ENCODE measurements at places on chromosomes 3 and 15.

- DNase-seq: peak; percentile 37
These were observed 99.7 kb downstream of the RARB start for GRCh38 chr3:25527801-25528200.

DNA sequence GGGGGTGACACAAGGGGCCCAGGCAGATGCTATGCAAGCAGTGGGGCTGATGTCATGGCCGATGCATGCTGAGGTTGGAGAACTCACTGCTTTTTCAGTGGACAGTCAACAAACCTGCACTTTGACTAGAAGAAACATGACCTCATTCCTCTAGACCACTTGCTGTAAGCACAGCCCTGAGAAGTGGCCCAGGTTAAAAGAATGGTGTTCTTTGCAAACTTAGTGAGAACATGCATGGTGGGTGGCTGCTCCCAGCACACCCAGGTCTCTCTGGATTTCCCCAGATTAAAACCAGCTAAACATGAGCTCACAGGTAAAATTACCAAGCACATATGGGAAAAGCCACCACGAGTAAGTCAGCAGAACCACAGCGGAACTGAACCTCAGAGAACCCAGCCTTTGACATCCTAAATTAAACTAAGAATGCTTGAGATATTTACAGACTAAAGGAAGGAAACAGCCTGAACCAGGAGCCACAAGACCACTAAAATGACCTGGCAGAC is 15.5 kb downstream of the DLEC1 start:
- no peak for DNase-seq

DNA sequence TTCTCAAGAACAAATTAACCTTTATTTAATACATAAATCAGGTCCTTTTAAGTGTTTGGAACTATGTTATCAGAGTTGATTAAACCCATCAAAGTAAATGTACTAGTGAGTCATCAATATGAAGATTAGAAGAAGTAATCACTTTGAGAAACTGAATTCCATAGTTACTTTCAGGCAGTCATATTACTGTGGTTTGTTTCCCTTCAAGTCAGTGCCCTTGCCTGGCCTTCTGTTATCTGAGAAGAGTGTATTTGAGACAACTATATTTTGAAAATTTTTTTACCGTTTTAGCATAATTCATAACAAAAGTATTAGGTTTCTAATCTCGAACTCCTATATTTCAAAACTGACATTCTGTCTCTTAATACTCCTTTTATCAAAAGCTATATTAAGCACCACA is 73.6 kb downstream of the GMPS start:
- DNase-seq: no peak

- no peak for DNase-seq
These were observed 17.1 kb upstream of the ABI3BP start for GRCh38 chr3:101010296-101010695.

GRCh38 chr15:90419738-90420406 is 31.8 kb downstream of the IQGAP1 start:
- no peak for DNase-seq

DNA sequence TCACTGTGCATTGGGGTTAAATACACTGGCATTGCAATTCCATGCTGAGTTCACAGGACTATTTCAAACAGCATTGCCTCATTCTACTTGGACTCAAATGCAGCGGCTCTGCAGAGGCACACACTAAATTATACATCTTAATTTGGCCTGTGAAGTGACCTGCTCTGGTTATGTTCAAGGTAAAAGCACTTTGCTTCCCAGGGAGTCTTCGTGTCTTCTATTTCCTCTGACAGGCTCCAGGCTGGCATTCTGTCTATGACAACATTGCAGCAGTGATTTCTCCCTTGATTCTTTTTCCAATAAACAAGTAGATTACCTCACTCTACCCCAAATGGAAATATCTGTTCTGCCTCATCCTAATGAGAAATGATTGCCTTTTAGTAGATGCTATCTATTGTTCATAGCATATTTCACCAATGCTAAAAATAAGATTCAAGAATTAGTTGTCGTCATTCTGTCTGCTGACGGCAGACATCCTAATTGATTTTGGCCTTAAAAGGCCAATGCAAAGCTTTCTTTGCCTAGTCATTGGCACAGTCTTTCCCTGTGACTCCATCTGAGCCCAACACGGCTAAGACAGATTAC is 33.8 kb downstream of the FMN1 start:
- no peak for DNase-seq

DNA sequence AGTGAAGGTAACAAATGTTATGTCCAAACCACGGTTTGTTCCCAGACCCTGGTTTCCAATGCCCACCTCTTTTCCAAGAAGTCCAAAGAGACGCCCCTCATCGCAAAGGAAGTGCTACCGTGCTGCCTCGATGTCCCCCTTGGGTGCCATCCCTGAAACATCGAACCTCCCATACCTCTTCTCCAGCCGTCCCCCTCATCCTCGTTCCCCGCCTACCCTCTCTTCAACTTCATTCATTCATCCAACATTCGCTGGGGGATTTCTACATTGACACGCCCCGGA is 467 bp downstream of the TIPIN start:
- DNase-seq: no peak

DNA sequence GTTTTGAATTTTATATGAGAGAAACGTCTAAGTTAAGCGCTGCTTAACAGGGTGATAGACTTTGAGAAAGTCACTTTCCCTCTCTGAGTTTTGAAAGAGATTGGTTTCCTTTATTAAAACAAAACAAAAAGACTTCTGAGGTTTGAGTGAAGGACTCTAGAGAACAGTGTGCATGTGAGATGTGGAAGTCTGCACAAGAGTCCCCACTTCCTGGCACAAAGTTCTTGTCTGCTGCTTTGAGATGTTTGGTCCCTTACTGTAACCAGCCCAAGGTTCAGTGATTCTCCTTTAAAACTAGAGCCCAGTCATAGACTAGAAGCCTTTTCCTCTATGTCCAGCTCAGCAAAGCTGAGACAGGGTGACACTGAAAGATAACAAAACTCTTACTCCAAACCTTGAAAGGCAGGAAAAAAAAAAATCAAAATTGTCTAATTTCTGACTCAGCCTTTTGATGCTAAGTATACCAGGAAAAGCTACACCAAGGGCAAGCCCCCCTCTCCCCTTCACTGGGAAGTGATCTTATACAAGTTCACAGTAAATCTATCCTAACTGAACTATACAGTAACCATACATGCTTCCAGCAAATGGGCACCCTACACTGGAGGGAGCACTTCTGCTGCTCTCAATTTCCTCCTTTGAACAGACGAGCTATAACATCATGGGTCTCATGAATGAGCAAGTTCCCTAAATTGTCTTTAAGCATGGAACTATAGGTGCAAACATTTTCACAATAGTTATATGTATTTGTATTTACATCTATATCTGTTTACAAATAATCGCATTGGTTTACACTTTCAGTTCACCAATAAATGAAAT is 2.3 kb downstream of the POPDC2 start:
- no peak for DNase-seq

GRCh38 chr3:129461022-129461421 is 21.0 kb downstream of the IFT122 start:
- no peak for DNase-seq

DNA sequence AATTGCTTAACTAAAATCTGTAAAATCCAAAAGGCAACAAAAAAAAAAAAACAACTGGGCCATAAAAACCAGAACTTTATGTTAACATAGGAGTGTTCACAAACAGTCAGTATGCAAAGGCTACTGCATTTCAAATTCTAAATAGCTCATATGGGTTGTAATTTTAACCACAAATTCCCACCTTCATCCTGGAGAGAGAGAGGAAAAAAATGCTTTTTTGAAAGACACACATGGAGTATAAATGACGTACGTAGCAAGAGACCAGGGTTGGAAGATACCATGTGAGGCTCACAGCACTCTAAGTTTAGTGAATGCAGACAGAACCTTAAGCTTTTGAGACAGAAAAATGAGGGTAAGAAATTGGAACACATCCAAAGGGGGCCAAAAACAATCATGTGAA is 115.9 kb downstream of the FMN1 start:
- no peak for DNase-seq

GRCh38 chr15:85485956-85486567 is 105.7 kb downstream of the AKAP13 start:
- DNase-seq: peak; percentile 58

DNA sequence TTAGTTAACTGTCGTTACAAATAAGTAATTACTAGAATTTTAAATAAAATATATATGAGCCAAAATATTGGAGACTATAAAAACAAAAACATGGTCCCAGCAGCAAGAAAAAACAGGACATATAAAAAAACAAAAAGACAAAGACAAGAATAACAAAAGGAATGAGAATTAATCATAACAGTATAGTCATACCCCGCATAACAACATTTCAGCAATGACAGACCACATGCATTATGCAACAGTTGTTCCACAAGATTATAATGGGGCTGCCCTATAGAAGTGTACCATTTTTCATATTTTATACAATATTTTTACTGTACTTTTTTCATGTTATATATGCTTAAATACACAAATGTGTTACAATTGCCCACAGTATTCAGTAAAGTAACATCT is 5.6 kb downstream of the HLTF start:
- DNase-seq: no peak

GRCh38 chr3:140384028-140384771 is 293.7 kb upstream of the TRIM42 start:
- no peak for DNase-seq

- DNase-seq: no peak
These were observed 40.3 kb downstream of the CHST14 start for GRCh38 chr15:40511093-40511471.

GRCh38 chr3:169886671-169887070 is 16.9 kb upstream of the LRRC31 start:
- DNase-seq: peak; percentile 73

GRCh38 chr3:158159714-158160113 is 49.8 kb downstream of the RSRC1 start:
- DNase-seq: no peak

DNA sequence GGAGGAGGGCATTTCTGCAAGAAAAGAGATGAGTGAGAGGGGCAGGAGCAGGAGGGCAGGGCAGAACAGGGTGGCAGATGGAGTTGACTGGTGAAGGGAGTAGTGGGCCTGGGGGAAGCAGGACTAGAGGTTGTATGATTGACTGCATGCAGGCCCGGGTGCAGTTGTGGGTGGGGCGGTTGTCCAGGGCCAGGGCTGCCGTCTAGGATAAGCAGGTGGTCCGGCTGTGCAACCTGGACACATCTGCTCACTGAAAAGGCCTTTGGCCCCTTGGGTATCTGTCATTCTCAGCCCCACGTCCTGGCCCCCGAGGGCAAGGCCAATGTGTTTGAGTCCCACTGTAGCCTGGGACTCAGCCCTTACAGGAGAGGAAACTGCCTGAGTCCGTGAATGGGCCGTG is 25.4 kb downstream of the ALS2CL start:
- DNase-seq: no peak

GRCh38 chr3:67685499-67685898 is 31.1 kb upstream of the SUCLG2 start:
- no peak for DNase-seq

GRCh38 chr15:82873000-82873680 is 63.7 kb downstream of the WHAMM start:
- no peak for DNase-seq

GRCh38 chr3:147406028-147406931 is at the start of gene ZIC4:
TSS of gene ZIC4 (minus strand) at chr3:147406543. CDS start at chr3:147402797, 3,746 bp downstream.
- no peak for DNase-seq

GRCh38 chr3:187719628-187720336 is 17.4 kb upstream of the RTP2 start:
- DNase-seq: peak; percentile 58

- no peak for DNase-seq
These were observed 62.9 kb downstream of the HMG20A start for GRCh38 chr15:77483425-77484140.

DNA sequence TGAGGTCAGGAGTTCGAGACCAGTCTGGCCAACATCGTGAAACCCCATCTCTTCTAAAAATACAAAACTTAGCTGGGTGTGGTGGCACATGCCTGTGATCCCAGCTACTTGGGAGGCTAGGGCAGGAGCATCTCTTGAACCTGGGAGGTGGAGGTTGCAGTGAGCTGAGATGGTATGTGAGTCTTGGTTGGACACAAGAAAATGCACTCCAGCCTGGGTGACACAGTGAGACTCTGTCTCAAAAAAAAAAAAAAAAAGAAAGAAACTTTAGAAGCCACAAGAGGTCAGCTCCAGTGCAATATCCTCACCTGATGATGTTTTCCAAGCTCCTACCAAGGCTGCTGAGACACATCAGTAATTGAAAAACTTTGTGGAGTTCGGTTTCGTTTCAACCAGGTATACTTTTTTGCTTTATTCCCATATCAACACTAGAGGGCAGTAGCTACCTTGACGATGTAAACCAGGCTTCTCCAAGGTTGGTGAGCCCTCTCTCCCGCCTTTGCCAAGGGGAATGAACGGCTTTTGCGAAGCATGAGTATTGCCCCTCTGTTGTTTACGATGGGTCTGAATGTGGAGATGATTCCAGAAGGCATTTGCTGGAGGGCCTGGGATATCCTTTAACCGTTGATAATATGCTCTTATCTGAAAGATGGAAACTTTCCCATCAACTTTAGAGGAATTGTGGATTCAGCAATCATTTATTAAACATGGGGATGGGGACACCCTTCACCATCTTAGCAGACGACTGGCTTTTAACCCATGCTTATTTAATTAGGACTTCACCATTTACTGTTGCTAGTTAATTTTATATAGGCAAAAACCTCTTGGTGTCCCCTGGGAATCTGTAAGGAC is 202.8 kb downstream of the SV2B start:
- DNase-seq: peak; percentile 71

DNA sequence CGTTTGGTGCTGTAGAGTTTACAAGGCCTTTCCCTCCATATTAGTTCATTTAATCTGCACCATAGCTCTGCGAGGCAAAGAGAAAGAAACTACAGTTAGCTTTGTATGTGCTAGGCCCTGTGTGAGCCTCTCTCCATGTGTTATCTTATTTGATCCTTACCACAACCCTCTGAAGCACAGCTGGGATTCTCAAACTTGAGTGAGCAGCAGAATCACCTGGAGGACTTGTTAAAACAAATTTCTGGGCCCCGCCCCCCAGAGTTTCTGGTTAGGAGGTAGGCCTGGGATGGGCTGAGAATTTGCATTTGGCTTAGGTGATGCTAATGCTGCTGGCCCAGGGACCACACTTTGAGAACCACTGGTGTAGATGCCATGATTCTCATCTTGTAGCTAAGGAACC is 12.3 kb downstream of the CA12 start:
- DNase-seq: no peak

Data from putamen (tissue), 1 donor.